ENCODE measurements at places on chromosomes 6 and 20. TPM values are rescaled to one million over a fixed set of nuclear protein-coding genes. Genes with fewer than 3 reads are reported as not detected.

Gene POM121L2
- not detected for total RNA-seq

GRCh38 chr6:29071831-29072723, 15.0 kb downstream of the OR2B3 start:
- no peak for DNase-seq

DNA sequence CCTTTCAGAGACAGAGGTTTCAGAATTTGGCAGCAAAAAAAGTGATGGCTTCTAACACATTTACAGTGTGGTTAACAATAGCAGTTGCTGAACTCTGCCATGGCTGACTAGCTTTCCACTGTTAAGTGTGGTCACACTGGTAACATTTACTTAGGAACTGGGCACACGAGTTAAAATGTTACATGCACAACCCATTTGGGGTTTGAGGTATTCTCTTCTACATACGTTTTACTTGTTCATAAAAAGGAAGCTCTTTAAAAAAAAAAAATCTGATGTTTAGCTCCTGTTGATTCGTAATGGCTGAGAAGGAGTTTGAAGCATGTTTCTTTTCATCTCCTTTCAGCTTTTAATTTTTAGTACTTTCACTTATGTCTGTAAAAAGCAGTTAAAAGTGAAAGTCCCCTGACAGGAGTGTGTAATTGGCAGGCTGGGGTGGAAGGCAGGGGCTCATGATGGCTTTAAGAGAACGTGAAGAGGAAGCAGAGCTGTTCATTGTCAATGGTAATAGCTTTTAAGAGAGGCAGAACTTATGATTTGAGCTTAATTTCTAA, 245.9 kb downstream of the FARS2 start:
- DNase-seq: no peak

- no peak for DNase-seq
Observed at GRCh38 chr6:38307740-38308139, 332.0 kb downstream of the BTBD9 start.

DNA sequence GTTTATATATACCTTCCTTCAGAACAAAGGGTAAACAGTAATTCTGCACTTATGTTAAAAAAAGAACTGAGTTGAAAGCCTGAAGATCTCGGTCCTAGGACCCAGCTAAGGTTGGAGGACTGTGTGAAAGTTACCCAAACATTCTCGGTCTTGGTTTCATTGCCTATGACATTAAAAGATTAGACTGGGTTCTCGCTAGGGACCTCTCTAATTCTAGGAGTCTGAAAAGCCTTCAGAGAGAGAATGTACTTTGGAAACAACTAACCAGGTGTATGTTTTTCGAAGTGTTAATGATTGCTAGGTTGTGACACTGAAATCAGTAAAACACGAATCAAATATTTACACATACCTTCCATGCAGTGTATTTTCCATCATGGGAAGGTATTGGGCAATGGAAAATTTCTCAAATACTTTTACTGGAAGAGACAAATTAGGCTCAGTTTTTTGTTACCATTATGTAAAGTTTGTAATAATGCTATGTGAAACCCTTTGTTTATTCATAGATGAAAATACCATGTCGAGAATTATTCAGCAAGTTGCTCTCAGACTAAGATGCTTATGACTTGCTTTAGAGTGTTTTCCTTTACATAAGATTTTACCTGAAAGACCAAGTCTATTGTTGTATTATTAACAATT, 113.7 kb upstream of the LOC128125822 start:
- no peak for DNase-seq

Gene FAM83D
- total RNA-seq: 2.4 TPM

- DNase-seq: no peak
Observed at GRCh38 chr20:48019940-48020339, 234.7 kb upstream of the SULF2 start.

DNA sequence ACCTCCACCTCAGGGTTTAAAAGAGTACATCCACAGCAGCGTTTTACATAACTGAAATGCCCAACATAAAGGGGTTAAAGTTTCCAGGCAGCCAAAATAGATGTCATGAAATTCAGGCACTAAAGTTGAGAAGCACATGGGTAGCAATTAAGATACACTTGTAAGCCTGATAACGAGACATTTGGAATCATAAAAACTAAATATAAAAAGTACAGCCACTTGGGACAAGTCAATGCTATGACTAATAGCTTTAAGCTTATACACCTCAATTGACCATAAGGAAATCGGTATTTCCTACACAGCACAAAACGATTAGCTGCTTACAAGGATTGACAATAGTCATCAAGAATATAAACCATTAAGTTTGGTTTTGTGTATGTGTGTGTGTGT, 11.8 kb downstream of the LOC128125822 start:
- no peak for DNase-seq

- DNase-seq: no peak
Observed at GRCh38 chr20:34945315-34946077, 10.1 kb downstream of the GSS start.

DNA sequence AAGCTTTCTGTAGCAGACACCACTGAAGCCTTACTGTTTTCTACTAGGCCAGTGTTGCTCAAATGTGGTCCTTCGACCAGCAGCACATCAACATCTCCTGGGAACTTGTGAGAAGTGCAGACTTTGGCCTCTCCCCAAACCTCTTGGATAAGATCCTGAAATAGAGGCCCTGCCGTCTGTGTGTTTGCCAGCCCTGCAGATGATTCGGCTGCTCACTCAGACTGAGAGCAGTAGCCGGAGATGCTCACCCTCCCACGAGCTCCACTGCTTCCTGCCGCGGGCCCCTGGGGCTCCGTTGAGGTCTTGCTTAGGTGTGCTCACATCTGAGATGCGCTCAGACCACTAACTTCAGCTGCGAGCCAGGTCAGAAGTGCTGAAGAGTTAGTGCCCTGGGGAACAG, 129.5 kb upstream of the SSTR4 start:
- peak; percentile 17 for DNase-seq

Gene ZNF391
- 2.9 TPM for total RNA-seq

Gene ZNF311
- total RNA-seq: 6.9 TPM

Gene SIRPD
- not detected for total RNA-seq

DNA sequence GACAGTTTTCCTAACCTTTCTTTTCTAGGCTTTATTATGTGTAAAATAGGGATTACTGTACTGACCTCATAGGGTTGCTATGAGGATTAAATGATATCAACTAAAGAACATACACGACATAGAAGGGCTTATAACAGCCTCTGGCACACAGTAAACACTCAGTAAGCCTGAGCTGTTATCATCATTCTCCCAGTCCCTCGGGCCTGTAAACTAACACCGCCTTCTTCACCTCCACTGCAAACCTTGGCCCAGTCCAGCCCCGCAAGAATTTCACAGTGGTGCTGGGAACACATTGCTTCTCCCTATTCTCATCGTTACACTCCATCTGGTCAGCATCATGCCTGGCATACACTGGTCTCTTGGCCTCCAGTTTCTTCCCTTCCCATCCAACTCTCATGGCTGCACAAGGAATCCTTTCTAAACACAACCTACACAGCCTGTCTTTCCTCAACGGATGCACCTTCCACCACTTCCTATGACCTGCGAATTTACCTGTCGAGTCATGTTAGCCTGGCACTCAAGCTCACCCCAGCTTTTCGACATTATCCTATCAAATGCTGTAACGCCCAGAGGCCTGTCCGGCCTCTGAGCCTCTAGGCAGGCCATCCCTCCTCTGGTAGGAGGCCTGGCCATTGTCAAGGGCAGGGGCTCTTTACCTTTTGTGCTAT, 92.1 kb downstream of the FYN start:
- DNase-seq: no peak

Gene CYP39A1
- total RNA-seq: 2.9 TPM

GRCh38 chr6:168352096-168352495, 32.5 kb upstream of the DACT2 start:
- DNase-seq: no peak

DNA sequence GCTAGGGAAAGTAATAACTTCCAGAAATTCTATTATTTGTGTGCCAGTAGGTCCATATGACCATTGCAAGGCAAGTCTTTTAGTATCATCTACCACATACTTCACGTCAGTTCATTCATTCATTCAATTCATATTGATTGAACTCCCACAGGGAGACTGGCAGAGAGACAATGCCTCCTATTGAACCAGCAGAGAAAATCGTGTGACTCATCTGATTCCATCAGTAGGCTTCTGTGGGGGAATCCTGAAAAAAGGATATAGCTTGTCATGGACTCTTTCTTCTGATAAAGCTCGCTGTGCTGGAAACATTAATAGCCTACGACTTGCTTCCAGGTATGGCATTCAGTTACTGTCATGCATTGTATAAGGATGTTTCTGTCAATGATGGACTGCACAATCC, 45.3 kb upstream of the CNR1 start:
- no peak for DNase-seq
